Right cardiac atrium (tissue), 5 donors: ENCODE measurements at places on chromosomes 7 and 10. TPM values are rescaled to one million over a fixed set of nuclear protein-coding genes. Genes with fewer than 3 reads are reported as not detected.

GTF2IRD1 gene
- 10.6 TPM for polyA plus RNA-seq

SCART1 gene
- 0.29 TPM for polyA plus RNA-seq

CCDC172 gene
- polyA plus RNA-seq = not detected

OPALIN gene
- not detected for polyA plus RNA-seq

GIMAP5 gene
- 22.3 TPM for polyA plus RNA-seq

ZPBP gene
- not detected for polyA plus RNA-seq

AP5Z1 gene
- 12.4 TPM for polyA plus RNA-seq

KIF11 gene
- polyA plus RNA-seq = 0.38 TPM

TRIM74 gene
- 0.27 TPM for polyA plus RNA-seq

DRGX gene
- not detected for polyA plus RNA-seq
